ENCODE measurements at places on chromosomes 2 and 18. TPM values are rescaled to one million over a fixed set of nuclear protein-coding genes. Genes with fewer than 3 reads are reported as not detected.

SIX2 gene
- total RNA-seq: not detected

GPC1 gene
- total RNA-seq: 430 TPM

- H3K27ac ChIP-seq: peak overlapping the region; percentile 69
- peaks cover 2% of the 10 kb centered on the region for H3K36me3 ChIP-seq
- peaks cover 50% of the 10 kb centered on the region for H3K4me1 ChIP-seq
- H3K27me3 ChIP-seq: peaks cover 3% of the 10 kb centered on the region
- peak; percentile 32 for DNase-seq
Measured at GRCh38 chr2:120774557-120775160, 39.0 kb downstream of the GLI2 start.

- no peak for DNase-seq
- no peak overlapping the region for H3K4me3 ChIP-seq
- no peaks in the 10 kb centered on the region for H3K27me3 ChIP-seq
Measured at GRCh38 chr2:7405861-7406715, 488.9 kb downstream of the RNF144A start.

FER1L5 gene
- not detected for total RNA-seq

SNORC gene
- 1.2 TPM for total RNA-seq

CD8B2 gene
- total RNA-seq: not detected

DNA sequence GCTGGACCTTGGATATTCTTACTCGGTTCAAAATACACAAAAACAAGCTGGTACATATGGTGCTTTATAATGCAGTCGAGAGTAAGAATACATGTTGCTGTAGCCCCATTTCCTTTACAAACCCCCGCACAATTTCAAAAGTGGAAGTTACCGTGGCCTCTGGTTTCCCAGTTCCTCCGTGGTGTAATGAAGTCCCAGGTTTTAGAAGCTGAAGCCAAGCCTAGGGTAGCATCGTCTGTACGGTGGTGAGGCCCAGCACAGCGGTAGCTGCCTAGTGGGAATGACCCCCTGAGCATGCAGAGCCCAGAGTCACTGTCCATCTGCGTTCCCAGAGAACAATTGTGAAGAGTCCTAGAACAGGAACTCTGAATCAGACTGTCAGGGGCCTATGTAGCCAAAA lies 171.8 kb downstream of the ASXL3 start:
- no peaks in the 10 kb centered on the region for H3K4me1 ChIP-seq
- H3K4me3 ChIP-seq: no peak overlapping the region
- DNase-seq: no peak
- H3K36me3 ChIP-seq: no peaks in the 10 kb centered on the region
